ENCODE measurements at places on chromosomes 1 and 21.
A peak's percentile ranks its signal among the peaks of the same experiment; 100 is the strongest.

- no peak for DNase-seq
These were observed 78.8 kb downstream of the EPHB2 start for GRCh38 chr1:22789356-22789994.

GRCh38 chr21:34085129-34085528 is 11.8 kb downstream of the MRPS6 start:
- DNase-seq: no peak

- no peak for DNase-seq
These were observed at the start of gene TFF3 for GRCh38 chr21:42315296-42315891. Gene TFF3 (minus strand): TSS chr21:42315409. CDS start chr21:42315374, 35 bp downstream.

DNA sequence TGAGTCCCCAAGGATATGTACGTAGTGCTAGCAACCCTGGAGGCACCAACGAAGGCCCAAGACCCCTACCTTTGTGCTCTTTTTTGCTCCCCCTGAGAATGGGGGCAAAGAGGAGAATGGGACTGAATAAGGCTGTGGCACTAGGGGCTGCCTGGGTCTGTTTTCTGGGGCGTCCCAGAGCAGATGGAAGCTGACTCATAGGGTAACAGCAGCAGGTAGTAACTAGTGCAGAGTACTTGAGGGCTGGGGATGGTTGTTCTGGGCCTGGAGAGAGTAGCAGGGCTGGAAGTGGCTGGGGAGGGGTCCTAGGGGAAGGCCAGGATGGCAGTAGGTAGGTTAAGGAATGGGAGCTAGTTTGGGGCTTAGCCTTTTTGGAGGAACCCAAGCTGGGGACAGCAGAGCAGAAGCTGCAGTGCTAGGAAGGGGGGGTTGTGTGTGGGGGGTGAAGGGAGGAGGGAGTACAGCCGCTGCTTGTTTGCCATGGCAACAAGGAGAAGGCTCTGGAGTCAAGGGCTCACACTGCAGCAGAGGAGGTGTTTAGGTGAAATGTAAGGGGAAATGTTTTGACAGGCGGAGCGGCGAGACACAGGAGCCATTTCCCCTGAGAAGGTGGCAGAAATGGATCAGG is 1.8 kb downstream of the NCDN start:
- no peak for DNase-seq

GRCh38 chr1:18949686-18950400 is 6.6 kb downstream of the IFFO2 start:
- DNase-seq: no peak

GRCh38 chr1:239006276-239006675 is 380.1 kb upstream of the CHRM3 start:
- no peak for DNase-seq

DNA sequence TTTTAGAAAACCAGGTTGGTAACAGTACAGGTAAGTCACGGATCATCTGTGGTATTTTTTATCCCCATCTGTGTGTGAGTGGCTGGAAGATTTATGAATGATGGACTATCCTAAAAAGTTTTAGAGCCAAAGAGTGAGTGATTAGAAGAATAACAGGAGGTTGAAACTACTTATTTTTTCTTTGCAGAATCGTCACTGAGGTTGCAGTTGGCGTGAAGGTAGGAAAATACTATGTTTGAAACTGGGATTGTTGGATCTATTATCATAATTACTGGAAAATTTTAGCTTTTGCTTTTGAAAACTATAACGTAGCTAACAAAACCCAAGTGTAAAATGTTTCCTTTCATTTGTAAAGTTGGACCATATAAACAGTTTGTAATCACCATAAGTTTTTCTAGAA is 1.8 kb downstream of the PTBP2 start:
- no peak for DNase-seq

- peak; percentile 73 for DNase-seq
These were observed 192.9 kb upstream of the PTGFR start for GRCh38 chr1:78297836-78298235.

DNA sequence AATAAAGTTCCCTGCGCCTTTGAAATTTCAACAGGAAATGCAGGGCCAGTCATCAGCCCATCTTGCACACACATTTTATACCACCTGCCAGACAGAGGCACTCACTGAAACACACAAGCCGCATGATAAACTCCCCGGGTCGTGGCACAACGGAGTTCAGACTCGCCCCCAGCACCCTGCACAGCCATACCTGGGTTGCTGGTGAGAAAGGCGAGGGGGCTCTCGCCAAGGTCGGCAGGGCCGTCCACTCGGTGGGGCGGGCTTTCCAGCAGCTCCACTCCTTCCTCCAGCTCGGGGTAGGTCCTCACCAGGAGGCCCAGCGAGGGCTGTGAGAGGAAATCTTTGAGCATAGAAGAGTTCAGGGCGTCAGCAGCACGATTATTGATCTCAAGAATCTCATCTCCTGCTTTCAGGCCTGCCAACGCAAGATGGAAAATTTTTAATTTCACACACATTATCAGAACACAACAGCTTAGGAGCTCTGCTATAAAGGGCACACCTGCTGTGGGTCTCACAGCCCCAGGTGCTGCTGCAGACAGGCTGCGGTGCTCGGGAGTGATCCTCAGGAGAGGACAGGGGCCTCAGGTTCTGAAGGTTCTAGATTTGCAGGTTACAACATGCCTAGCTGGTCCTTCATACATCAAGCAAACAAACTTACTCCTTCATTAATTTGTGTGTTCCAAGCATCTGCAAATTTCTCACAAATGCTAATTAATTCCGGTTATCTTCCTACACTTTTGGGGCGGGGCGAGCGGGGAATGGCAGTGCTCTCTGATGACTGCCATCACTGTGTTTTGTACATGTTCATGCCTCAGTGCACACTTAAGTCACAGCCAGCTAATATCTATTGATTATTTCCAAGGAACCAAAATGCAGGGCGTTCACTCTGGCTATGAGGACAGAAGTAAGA is 144.2 kb upstream of the KRTAP19-8 start:
- DNase-seq: no peak

DNA sequence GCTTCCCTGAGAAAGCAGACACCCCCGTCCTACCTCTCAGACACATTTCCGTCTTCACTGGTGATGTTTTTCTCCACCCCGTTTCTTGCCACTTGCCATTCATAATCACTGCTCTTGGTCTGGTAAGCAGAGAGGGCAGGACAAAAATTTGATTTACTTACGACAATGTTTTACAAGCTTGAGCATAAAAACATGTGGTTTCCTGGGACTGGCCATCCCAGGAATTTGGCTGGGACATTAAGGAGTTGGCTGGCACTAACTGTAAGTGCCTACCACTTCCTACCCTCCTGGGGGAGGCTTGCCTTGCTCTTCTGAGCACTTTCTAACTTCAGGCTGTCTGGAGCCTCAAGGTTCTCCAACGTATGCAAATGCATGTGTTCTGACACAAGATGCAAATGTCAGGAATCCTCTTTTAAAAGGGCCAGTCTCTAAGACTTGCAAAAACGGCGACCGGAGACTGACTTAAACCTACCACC is 24.2 kb downstream of the ZBTB18 start:
- no peak for DNase-seq

DNA sequence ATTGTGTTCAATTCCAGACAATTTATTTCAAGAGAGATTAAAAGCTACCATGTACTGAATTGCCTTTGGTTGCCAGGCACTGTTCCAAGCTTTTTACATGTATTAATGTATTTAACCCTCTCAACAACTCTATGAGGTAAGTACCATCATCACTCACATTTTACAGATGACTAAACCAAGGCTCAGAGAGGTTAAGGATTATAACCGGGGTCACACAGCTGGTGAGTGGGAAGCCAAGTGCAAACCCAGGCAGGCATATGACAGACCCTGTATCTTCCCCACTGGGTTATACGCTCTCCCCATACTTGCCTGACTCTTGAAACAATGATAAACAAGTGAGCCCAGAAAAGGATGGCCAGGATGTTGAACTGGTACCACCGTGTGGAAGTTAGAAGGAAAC is 16.5 kb downstream of the PLEKHA6 start:
- DNase-seq: no peak

- DNase-seq: peak; percentile 68
These were observed 21.9 kb upstream of the XPR1 start for GRCh38 chr1:180609643-180610555.

- no peak for DNase-seq
These were observed 299.5 kb upstream of the FMN2 start for GRCh38 chr1:239792157-239792556.

- DNase-seq: no peak
These were observed 155.2 kb downstream of the NR5A2 start for GRCh38 chr1:200182701-200183100.

DNA sequence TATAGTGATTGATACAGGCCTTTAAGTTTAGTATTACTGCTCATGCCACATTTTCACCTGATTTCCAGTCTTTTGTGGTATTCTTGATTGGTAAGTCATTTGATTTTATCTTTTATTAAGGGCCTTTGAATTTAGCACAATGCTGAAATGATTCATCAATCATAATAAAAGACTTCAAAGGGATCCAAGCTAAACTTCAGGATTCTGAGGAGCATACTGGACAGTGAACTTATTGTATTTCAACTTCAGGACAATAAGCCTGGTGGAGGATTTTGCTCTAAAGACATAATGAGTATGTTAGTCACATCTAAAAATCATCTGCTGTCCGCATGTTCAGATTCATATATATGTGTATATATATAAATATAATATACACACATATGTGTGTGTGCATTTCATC is 233.3 kb downstream of the SETD4 start:
- no peak for DNase-seq

DNA sequence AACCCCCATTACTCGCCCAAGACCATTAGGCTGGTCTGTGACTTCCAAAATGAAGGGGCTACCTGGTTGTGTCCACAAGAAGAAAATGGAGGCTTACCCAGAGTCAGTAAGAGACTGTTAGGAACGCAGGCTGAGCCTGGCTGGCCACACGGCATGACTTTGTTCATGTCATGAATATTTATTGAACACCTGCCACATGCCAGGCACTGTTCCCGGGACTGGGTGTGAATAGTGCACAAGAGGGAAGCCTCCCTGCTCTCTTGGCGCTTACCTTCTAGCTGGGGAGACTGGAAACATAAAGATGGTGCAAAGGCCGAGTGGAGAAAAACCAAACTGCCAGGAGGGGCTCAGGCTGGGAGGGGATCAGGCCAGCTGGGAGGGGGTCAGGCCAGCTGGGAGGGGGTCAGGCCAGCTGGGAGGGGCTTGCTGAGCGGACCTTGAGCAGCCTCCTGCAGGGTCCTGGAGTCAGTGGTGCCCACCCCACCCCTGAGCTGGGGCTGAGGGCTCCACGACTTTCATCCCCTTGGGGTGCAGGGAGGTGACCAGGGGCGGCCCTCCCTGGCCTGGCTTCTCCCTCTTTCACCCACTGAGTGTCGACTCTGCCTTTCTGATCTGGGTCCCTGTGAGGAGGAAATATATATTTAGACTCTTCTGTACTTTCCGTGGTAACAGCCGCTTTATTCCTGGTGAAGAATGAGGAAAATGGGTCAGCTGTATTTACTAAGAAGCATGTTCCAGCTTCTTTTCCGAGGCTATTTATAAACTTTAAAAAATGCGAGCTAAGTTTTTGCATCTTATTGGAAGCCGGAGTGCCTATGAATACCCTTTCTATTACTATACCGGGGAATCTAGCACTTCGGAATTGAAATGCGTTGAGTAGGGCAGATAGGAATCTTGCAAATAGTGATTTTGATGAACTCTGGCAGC is 139.0 kb downstream of the CAMTA1 start:
- no peak for DNase-seq

- DNase-seq: no peak
These were observed 196.0 kb downstream of the URB2 start for GRCh38 chr1:229822026-229822425.

- no peak for DNase-seq
These were observed 107.6 kb upstream of the ZNF644 start for GRCh38 chr1:91129458-91129857.

GRCh38 chr1:118023199-118023598 is 93.7 kb downstream of the WDR3 start:
- no peak for DNase-seq

DNA sequence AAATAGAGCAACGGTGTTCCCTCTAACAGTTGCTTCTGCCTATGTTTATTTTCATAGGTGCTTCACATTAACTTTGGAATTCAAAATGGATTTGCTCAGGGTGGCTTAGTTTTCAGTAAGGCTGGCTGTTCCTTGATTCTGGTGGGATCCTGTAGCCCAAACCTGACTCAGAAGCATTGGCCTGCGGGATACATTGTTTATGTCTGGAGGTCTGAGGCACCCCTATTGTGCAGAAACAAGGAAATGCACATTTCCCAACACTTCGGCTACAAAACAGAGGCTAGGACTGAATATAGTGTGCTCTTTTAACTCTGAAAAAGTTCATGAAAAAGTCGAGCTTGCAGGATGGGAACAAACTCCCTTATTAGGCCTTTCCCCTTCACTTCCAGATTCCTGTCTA is 133.8 kb upstream of the F3 start:
- DNase-seq: no peak

DNA sequence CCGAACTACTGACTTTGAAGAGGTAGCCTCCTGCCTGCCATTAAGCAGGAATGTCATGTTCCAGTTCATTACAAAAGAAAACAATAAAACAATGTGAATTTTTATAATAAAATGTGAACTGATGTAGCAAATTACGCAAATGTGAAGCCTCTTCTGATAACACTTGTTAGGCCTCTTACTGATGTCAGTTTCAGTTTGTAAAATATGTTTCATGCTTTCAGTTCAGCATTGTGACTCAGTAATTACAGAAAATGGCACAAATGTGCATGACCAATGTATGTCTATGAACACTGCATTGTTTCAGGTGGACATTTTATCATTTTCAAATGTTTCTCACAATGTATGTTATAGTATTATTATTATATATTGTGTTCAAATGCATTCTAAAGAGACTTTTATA is 159.8 kb upstream of the SGIP1 start:
- no peak for DNase-seq

GRCh38 chr1:151494741-151495281 is 16.4 kb upstream of the CGN start:
- peak; percentile 71 for DNase-seq

DNA sequence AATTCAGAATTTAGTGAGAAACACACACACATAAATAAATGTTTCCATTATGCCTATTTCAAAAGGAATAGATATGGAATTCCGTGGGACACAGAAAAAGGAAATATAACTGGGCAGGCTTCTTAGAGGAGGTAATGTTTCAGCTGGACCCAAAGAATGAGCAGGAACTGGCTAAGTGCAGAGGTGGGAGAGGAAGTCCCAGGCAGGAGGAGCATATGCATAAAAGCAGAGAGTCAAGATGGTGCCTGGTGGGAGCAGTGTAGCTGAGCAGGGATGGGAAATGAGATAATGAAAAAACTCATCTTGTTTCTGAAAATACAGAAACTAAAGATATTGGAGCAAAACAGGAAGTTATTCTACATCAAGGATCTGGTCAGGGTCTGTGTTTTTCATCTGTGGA is 115.2 kb upstream of the MAGI3 start:
- DNase-seq: no peak

- no peak for DNase-seq
These were observed 9.5 kb upstream of the IL24 start for GRCh38 chr1:206887701-206888100.

- no peak for DNase-seq
These were observed 1485.9 kb downstream of the PLA2G4A start for GRCh38 chr1:188314557-188315137.

GRCh38 chr21:27292229-27292628 is 325.3 kb upstream of the ADAMTS5 start:
- no peak for DNase-seq

All from NCI-H446 (cell line).